ENCODE measurements at places on chromosomes 4 and X. TPM values are rescaled to one million over a fixed set of nuclear protein-coding genes. Genes with fewer than 3 reads are reported as not detected.

TRAM1L1 gene
- 17.5 TPM for polyA plus RNA-seq

GRCh38 chr4:119490335-119490734 is 138.3 kb downstream of the PDE5A start:
- DNase-seq, result no peak

PNMA3 gene
- polyA plus RNA-seq, result 33.8 TPM

DNA sequence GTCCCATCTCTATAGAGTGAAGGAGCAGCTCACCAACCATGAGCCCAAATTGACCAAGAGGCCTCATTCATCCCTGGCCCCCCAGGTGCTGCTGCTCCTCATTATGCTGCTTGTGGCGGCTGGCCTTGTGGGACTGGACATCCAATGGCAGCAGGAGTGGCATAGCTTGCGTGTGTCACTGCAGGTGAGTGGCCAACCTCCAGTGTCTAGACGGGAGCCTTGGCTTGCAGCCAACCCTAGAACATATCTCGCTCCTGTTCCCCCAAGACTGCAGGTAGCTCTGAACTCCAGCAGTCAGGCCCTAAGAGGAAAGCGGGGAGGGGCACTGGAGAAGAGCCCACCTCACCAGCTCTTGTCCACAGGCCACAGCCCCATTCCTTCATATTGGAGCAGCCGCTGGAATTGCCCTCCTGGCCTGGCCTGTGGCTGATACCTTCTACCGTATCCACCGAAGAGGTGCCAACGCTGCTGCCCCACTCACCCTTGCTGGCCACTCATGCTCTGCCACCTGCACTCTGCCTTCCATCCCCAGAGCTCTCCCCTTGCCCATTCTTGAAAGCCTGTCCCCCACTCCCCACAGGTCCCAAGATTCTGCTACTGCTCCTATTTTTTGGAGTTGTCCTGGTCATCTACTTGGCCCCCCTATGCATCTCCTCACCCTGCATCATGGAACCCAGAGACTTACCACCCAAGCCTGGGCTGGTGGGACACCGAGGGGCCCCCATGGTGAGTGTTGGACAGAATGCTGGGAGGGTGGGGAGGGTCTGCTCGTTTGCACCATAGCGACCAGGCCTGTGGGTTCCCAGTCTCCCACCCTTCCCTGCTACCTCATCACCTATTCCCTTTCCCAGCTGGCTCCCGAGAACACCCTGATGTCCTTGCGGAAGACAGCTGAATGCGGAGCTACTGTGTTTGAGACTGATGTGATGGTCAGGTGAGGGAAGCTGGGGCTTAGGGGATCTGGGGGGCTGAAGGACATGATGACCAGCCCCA is 3.5 kb downstream of the GDPD2 start:
- no peak for DNase-seq

GRCh38 chrX:148310426-148311165 is 189.8 kb upstream of the AFF2 start:
- no peak for DNase-seq

GRCh38 chr4:23368081-23368697 is 521.7 kb downstream of the PPARGC1A start:
- DNase-seq, result no peak

Data from left kidney (tissue), 8 donors.